ENCODE measurements at places on chromosomes 4 and X.

GRCh38 chr4:40750461-40751258 is 905 bp downstream of the NSUN7 start:
- no peak for DNase-seq

GRCh38 chr4:90425893-90426292 is 298.7 kb downstream of the CCSER1 start:
- DNase-seq, result no peak

- DNase-seq, result no peak
These were observed 7.4 kb downstream of the PCDH18 start for GRCh38 chr4:137524725-137525369.

DNA sequence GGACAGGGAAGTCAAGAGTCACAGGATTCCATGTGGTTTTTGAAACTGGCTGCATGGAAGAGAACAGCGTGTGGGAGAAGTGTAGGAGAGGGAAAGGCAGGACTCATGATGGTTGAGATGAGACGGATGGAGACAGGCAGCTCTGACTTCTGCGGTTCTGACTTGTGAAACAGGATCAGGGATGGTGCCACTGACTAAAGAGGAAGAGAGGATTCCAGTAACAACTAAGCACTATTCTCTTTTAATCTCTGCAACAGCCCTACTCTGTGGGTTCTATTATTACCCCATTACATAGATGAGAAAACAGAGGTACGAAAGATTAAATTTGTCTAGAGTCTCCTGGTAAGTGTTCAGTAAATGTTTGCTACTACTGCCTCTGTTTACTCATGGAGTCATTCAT is 156.3 kb downstream of the CBR4 start:
- no peak for DNase-seq

- no peak for DNase-seq
These were observed 55.2 kb downstream of the LCORL start for GRCh38 chr4:17966312-17966711.

GRCh38 chr4:48725414-48725813 is 54.7 kb downstream of the FRYL start:
- DNase-seq, result no peak

DNA sequence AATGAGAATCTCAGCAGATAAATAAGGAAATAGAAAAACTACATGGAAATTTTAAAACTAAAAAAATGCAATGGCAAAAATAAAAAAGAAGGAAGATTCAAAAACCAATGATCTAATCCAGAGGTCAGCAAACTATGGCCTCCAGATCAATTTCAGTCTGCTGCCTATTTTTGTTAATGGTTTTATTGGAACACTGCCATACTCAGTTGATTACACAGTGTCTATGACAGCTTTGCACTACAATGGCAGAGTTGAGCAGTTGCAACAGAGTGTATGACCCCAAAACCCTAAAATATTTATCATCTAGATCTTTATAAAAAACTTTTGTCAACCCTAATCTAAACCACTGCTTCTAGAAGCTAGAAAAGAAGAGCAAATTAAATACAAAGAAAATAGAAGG is 170.3 kb downstream of the RAB28 start:
- DNase-seq, result no peak

DNA sequence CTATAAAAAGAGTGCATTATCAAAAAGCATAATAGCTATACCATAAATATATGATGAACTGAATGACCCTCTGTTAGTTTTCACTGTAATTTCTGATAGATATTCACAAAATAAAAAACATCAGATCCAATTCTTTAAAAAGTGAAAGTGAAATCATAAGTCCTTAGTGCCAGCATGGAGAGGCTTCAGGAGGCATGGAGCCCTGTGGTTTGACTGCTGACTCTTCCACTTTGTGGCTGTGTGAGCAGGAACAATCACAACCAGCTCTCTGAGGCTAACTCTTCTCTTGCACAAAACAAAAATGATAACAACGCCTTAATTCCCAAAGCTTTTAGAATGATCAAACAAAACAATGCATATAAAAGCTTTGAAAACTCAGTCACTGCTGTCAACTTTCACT is 1143.9 kb downstream of the PDHA2 start:
- DNase-seq, result no peak

DNA sequence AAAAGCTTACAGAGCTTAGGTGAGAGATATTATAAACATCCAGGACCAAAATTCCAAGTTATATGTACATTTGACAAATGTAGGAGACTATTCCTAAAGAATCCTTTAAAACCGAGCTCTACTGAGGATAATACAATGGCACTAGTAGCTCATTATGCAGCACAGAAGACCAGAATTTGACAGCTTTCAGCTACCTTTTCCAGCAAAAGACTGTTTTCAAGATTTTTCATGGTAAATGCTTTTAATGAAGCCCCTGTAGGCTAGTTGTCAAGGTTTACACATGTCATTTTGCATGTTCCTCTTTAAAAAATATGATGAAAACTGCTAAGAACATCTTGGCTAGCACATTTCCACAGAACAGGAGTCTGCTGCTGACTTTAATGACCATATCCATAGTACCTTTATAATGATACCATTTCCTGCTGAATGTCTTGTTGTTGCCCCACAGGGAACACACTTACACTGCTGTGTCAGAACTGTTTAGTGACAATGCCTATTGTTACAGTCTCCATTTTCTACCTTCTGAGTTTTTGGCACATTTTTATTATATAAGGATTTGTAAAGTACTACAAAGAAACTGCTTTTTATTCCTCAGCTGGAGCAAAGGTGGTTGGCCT is 1382.3 kb downstream of the RAPGEF2 start:
- no peak for DNase-seq

DNA sequence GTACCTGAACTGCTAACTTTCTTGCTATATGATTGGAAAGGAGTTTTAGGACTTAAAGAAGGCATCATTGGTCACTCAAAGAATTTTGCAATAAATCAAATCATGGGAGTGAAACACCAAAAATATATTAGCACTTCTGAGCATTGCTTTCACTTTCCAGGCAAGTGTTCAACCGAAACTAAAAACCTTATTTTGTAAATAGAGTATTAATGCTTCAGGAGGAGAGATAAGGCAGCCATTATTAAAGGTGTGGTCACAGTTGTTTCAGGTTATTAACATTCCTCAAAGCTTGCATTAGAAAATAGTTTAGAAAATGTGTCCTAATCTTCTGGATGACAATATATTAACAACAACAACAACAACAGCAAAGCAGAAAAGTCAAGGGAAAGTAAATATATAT is 92.3 kb upstream of the TLL1 start:
- DNase-seq, result no peak

- peak; percentile 74 for DNase-seq
These were observed 1.1 kb downstream of the ZCCHC18 start for GRCh38 chrX:104113222-104113965.

DNA sequence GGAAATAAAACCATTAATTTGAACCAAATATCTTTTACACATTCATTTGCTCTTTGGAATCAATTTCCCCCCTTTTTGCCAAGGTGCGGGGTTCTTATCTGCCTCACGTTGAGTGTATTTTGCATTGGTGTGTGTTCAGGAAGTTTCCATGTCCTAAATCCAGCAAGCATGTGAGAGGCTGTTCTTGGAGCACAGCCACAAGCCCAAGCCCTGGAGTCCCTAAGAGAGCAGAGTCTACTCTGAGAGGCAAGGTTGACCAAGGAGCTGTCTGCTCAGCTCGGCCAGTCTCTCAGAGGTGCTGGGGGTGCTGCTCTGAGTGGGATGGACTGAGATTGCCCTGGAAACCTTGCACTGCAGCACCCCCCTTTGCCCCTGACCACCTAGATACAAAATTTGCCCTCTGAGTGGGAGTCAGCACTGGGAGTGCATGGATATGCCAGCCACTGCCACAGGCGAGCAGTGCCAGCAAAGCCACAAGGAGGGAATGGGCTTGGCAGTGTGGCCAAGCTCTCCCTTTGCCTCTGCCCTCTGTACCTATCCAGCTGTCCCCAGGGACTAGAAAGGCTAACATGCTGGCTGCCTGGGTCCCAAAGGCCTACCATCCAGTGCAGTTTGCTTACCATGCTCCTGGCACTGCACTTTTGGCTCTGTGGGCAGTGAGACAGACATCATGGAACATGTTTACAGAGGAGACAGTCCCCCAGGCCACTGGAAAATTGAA is 20.5 kb upstream of the FAM193A start:
- DNase-seq, result no peak

GRCh38 chr4:55385201-55385649 is 10.5 kb upstream of the TMEM165 start:
- no peak for DNase-seq

Measured in activated CD8-positive, alpha-beta memory T cell treated with anti-CD3 and anti-CD28 coated beads, Interleukin-2, amount 10 ng/mL, durations not matched to agents 7 days and 5 days (primary cell).